ENCODE measurements at places on chromosomes 4 and X.
A peak's percentile ranks its signal among the peaks of the same experiment; 100 is the strongest.

- no peak for DNase-seq
These were observed 12.3 kb upstream of the CHRNA9 start for GRCh38 chr4:40322811-40323210.

GRCh38 chr4:121252224-121252806 is 88.2 kb upstream of the TNIP3 start:
- peak; percentile 44 for DNase-seq

- no peak for DNase-seq
These were observed 5.1 kb upstream of the CXCL10 start for GRCh38 chr4:76028350-76028765.

GRCh38 chr4:80726471-80726870 is 304.0 kb upstream of the BMP3 start:
- DNase-seq = no peak

- no peak for DNase-seq
These were observed 89.8 kb downstream of the PAPSS1 start for GRCh38 chr4:107630185-107630705.

DNA sequence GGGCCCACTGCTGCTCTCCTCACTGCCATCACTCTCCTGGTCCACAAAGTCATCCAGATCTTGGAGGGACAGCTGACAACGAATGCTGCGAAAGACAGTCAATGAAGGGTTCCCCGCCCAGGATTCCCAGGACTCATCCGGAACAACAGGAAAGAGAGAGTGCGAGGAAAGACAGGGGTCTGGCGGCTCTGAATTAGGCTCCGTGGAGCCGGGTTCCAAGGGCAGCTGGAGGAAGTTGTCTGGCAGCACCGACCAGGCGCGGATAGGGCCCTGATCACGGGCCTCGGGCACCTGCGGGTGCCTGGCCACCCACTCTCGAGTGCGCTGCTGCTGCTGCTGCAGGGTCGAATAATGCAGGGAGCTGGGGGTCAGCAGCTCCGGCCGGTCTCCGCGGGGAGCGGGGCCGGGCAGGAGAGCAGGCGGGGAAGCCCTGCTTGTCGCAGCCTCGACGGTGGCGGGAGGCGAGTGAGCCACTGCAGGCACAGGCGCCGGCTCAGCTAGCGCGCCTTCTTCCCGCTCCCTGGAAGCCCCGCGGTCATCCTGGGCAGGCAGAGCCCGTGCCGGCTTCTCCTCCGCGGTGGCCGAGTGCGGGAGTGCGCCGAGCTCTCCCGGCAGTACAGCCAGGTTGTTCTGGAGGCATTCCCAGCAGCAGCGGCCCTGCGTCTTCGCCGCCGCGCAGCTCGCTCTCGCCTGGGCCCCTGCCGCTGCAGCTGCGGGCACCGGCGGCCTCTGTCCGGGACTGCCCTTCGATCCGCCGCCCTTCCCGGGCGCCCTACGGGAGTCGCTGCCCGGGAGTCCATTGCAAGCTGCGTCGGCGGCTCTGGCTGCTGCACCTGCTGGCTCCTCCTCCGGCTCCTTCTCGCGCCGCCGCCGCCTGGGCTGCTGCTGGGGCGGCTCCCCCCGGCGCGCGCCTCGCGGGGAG is 1.1 kb downstream of the SOWAHB start:
- DNase-seq = no peak

DNA sequence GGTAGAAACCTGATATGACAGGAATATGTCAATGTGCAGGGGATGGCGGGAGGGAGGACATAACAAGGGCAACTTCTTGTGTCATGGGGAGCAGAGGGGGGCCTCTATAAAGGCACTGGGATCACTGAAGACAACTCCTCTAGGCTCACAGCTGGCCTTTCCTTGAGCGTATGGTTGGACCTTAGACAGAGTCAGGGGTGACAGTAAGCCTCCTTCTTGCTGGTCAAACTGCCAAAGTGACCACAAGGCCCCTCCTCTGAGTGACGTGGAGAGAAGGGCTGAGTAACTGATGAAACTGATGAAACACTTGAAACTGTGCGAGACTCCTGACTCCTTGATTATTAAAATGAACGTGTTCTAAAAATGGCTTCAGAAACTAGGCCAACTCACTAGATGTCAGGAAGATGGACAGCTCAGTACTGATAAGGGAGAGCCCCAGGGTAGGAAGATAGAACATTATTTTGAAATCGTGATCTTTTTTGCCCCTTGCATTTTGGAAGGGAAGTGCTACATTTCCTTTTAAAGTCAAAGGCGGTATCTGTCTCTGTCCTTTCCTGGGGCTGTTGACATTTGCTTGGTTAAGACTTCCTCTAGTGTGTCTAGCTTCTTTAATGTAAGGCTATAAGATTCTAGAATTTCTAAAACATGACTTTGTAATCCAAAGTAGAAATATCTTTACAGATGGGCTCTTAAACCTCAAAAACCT is 1.6 kb downstream of the RAB33A start:
- no peak for DNase-seq

DNA sequence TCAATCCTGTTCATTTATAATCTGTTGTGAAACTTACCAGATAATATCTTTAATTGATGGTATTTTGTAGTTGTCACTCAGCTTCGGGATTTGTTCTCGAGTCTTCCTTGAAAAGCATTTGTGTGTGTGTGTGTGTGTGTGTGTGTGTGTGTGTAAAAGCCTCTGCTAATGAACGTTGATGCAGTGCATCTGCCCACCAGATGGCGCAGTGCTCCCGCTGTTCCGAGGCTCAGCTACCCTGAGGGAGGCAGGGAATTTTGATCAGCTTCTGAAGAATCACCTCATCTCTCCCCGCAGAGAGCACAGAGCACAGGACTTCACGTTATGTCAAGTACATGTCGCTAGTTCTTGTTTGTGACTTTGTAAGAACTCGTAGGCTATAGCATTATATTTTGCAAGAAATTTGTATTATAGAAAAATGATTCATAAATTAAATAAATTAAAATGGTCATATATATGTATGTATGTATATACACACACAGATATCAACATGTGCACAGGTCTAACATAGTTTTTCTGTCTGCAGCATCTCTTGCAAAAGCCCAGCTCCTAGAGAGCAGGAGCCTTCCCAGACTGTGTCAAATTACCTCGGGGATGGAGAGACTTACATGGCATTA is 316.7 kb upstream of the IGFBP7 start:
- DNase-seq = no peak

- no peak for DNase-seq
These were observed 122.0 kb downstream of the CT47B1 start for GRCh38 chrX:120753413-120754251.

All from memory B cell (primary cell).